ENCODE measurements at places on chromosomes 4 and X. TPM values are rescaled to one million over a fixed set of nuclear protein-coding genes. Genes with fewer than 3 reads are reported as not detected.

CITED1 gene
- 0.13 TPM for total RNA-seq

IL21 gene
- not detected for total RNA-seq

YIPF7 gene
- total RNA-seq = not detected

HHIP gene
- total RNA-seq = 90.9 TPM

RBMXL3 gene
- total RNA-seq = not detected
